Tracheal epithelial cell (primary cell): ENCODE measurements at places on chromosomes 12 and 14. TPM values are rescaled to one million over a fixed set of nuclear protein-coding genes. Genes with fewer than 3 reads are reported as not detected.

MGAT2 gene
- total RNA-seq, result 51.3 and 52.2 TPM in 2 replicates

KRT8 gene
- total RNA-seq, result 140 and 289 TPM in 2 replicates

GCH1 gene
- 7.5 and 12.5 TPM in 2 replicates for total RNA-seq

CEP83 gene
- 8.4 and 11.5 TPM in 2 replicates for total RNA-seq

MOAP1 gene
- 13.9 and 20.0 TPM in 2 replicates for total RNA-seq

CIT gene
- 1.5 and 1.9 TPM in 2 replicates for total RNA-seq

TPPP2 gene
- total RNA-seq, result not detected in 2 replicates

PTPRO gene
- total RNA-seq, result 0.21 and 0.24 TPM in 2 replicates

SLCO1B1 gene
- not detected in 2 replicates for total RNA-seq

TC2N gene
- 33.0 and 50.3 TPM in 2 replicates for total RNA-seq

FLRT2 gene
- total RNA-seq, result 3.4 and 10.6 TPM in 2 replicates

OR2AP1 gene
- not detected in 2 replicates for total RNA-seq

OTOGL gene
- not detected in 2 replicates for total RNA-seq

P2RX7 gene
- 0.43 and 0.72 TPM in 2 replicates for total RNA-seq

RTL1 gene
- not detected in 2 replicates for total RNA-seq

ANO4 gene
- total RNA-seq, result 0.43 and 1.9 TPM in 2 replicates

FAM181A gene
- not detected in 2 replicates for total RNA-seq

DDX47 gene
- total RNA-seq, result 72.7 and 110 TPM in 2 replicates

P2RX2 gene
- not detected in 2 replicates for total RNA-seq

KCNJ8 gene
- 0.48 TPM in 1 of 2 replicates, not detected in the other for total RNA-seq

SMIM41 gene
- not detected in 2 replicates for total RNA-seq

ENDOU gene
- total RNA-seq, result not detected in 2 replicates

LRCOL1 gene
- 0.24 TPM in 1 of 2 replicates, not detected in the other for total RNA-seq

HOXC11 gene
- 0.24 TPM in 1 of 2 replicates, not detected in the other for total RNA-seq

KCNH5 gene
- total RNA-seq, result under 0.01 TPM in 1 of 2 replicates, not detected in the other

KCNK13 gene
- 0.24 TPM in 1 of 2 replicates, not detected in the other for total RNA-seq

LMO3 gene
- total RNA-seq, result under 0.01 and 0.43 TPM in 2 replicates

IL31 gene
- total RNA-seq, result not detected in 2 replicates

PSMC6 gene
- total RNA-seq, result 88.5 and 113 TPM in 2 replicates

RDH12 gene
- 1.5 and 1.7 TPM in 2 replicates for total RNA-seq

CYP27B1 gene
- 3.2 and 6.5 TPM in 2 replicates for total RNA-seq

GPR162 gene
- total RNA-seq, result 0.72 TPM in 1 of 2 replicates, not detected in the other

PLCZ1 gene
- total RNA-seq, result not detected in 2 replicates

METTL3 gene
- total RNA-seq, result 61.8 and 71.6 TPM in 2 replicates

SCN8A gene
- total RNA-seq, result 0.48 and 0.64 TPM in 2 replicates

STXBP6 gene
- total RNA-seq, result 0.21 TPM in 1 of 2 replicates, not detected in the other

IRAK3 gene
- 3.0 and 4.8 TPM in 2 replicates for total RNA-seq
